ENCODE measurements at places on chromosomes 5 and 9.

- no peak for DNase-seq
Observed at GRCh38 chr9:124350494-124351263, 64.6 kb downstream of the PSMB7 start.

- no peak for DNase-seq
Observed at GRCh38 chr5:108184940-108185339, 197.0 kb downstream of the FBXL17 start.

GRCh38 chr5:177447066-177447610 is 524 bp downstream of the PRR7 start:
- DNase-seq = no peak

GRCh38 chr5:40406741-40407211 is 272.9 kb upstream of the PTGER4 start:
- DNase-seq = no peak

GRCh38 chr9:117678871-117679270 is 25.3 kb upstream of the TLR4 start:
- DNase-seq = no peak

GRCh38 chr5:151405334-151406160 is 41.9 kb upstream of the SLC36A1 start:
- no peak for DNase-seq

DNA sequence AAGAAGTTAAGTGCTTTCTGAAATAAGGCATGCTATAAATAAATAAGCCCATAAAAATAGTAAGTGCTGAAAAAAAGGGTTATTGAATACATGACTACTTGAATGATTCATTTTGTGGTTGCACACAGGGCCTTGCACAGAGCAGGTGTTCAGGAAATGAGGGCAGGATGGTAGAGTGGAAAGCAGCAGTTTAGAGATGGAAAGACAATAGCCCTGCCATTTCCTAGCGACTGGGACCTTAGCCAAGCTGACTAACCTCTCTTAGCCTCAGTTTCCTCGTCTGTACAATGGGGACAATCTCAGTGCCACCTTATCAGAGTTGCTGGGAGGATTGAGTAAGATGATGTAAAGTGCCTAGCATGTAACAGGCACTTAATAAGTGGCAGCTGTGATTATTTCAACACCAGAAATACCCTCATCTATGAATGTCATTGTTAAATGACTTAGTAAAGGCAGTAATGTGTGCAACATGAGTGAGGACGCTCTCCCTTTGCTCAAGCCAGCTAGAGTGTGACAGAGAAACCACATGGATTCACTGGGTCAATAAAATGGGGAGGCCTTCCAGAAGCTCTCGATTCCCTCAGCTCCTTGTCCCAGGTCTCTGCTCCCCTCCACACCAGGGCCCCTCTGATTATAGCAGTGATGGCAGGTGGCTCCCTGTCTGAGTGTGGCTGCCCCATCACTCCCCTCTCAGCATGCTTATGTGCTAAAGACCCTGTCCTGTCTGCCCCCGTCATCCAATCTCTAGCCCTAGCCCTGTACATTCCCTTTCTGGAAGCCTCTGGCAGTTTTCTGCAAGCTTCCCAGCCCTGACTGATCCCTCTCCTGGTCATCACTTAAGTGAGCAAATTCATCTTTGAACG is 16.0 kb upstream of the PHF19 start:
- DNase-seq = peak; percentile 40

DNA sequence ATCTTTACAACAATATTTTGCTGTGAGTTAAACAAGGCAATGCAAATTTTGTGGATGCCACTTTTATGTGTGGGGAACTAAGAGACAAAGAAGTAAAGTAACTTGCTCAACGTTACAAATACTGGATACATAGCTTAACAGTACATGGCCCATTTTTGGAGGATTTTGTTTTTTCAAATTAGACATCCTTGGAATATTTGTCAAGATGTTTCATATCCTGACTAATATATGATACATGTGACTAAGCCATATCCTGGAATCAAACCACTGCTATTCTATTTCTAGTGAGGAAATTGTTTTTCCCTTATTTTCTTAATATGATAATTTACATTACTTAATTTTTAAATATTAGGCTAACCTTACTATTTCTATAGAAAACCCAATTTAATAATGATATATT is 529.8 kb downstream of the DMRTA1 start:
- DNase-seq = no peak

- no peak for DNase-seq
Observed at GRCh38 chr5:139394123-139394653, 716 bp downstream of the PROB1 start.
